Frontal cortex (tissue), 4 donors: ENCODE measurements at places on chromosomes 2 and 18. TPM values are rescaled to one million over a fixed set of nuclear protein-coding genes. Genes with fewer than 3 reads are reported as not detected.

DNA sequence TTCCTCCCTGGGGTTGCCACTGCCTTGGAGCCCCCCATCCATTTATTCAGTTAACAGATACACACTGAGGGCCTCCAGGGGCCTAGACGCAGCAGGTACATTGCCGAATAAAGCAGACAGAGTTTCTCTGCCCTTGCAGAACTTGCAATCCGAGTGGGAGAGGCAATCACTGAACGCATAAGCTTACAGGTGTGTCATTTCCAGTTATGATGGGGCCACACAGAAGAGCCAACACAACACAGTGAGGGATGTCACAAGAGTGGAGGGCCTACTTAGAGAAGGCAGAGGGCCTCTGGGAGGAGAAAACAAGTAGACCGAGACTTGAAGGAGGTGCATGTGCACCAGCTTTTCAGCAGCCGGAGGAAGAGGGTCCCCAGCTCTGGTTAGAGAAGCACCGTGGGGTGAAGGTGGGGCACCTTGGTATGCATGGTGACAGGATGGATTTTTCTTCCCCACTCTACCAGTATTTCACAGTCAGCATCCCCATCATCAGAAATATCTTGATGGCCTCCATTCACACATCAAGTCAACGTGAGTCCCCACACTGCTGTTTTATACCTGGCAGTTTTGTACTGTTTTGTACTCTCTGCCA lies 150.9 kb downstream of the SMAD7 start:
- no peak for DNase-seq

DNA sequence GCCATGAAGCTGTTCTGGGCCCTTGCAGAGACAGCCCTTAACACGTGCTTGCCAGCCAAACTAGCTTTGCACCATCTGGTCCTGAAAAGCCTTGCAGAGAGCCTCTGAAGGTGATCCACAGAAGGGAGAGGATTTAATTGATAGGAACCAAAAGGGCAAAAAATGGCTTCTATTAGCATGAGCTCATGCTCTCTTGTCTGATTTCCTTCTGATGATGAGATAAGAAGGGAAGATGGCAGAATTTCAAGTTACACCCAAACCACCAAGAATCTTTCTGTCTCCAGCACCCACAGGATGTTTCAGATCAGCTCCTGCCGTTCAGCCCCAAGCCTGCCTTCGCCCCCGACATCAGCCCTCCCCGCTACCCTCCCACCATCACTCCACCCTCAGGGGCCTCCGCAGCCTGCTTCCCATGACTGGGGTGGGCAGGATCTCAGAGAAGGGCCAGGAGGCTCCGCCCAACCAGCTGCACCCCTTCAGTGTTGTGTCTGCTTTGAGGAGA lies 23.4 kb upstream of the GLI2 start:
- no peak for DNase-seq

- DNase-seq = no peak
These were observed 26.4 kb downstream of the ZNF516 start for GRCh38 chr18:76468345-76469304.

- no peak for DNase-seq
These were observed 12.0 kb downstream of the SMARCAL1 start for GRCh38 chr2:216424274-216424673.

GRCh38 chr2:72745679-72746368 lies 80.0 kb downstream of the EXOC6B start:
- DNase-seq = peak; percentile 3

The SERPINB3 gene
- not detected for total RNA-seq

- DNase-seq = no peak
These were observed 9.7 kb downstream of the CMPK2 start for GRCh38 chr2:6855860-6856547.

The EML4 gene
- total RNA-seq = 33.8 TPM

GRCh38 chr2:101770726-101771125 lies 73.2 kb downstream of the MAP4K4 start:
- DNase-seq = no peak

DNA sequence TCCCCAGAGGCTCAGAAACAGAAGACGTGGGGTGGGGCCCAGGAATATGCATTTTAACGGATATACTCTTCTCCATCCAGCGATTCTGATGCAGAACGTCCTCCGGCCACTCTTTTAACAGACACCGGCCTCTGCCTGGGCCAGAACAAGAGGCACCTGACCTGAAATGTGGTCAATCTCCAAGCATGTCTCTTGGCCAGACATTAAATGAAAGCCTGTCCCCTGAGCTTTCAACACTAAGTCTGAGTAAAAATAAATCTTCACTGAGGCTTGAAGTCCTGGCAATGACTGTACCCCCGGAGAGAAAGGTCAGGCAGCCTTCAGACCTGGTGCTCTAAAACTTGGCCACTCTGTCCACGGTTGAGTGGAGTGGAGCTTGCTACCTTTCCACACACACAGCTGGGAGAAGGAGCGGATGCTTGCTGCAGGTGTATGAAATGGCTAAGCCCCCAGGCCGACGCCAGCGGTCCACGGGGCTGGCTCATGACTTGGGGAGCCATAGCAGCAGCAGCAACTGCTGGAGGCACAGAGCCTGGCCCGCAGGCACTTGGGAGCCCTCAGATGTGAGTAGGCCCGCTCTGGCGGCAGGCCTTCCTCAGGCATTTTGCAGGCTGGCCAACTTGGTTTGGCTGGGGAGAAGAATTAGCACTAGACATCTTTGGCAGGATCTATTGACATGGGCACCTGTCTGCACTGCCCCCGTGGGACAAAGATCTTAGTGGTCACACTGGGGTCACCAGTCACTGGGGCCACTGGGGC lies 79.7 kb downstream of the TMEM17 start:
- DNase-seq = no peak

DNA sequence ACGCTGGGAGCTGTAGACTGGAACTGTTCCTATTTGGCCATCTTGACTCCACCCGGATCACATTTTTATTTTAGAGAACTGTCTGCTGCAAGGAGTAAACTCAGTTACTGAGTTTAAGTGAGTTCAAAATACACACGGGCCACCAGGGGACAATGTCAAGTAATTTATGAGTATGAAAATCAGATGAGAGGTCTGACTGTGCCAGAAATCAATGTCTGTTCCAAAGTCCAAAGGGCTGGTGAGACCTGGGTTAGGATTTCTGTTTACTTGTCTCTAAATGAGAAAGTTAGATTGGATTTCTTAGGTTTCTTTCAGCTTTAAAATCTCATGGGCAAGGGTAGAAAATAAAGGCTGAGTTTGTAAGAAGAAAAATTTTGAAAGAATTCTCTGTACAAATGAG lies 465.8 kb upstream of the MEIS1 start:
- no peak for DNase-seq

GRCh38 chr2:100040906-100041305 lies 101.5 kb downstream of the AFF3 start:
- DNase-seq = no peak

DNA sequence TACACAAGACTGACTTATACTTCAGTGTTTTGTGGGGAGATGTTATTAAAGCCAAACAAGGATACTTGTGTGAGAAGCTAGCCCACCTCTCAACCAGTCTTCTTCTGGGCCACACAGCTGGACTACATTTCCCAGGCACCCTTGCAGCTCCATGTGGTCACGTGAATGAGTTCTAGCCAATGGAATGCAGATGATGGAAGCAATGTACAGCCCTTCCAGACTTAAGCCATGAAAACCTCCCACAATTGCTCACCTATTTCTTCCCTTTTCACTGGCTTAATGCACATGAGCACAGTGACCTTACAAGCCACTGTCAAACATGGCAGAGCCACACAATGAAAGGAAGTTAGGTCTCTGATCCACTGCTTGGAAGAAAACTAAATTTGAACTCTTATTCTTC lies 20.4 kb upstream of the FEZ2 start:
- no peak for DNase-seq

DNA sequence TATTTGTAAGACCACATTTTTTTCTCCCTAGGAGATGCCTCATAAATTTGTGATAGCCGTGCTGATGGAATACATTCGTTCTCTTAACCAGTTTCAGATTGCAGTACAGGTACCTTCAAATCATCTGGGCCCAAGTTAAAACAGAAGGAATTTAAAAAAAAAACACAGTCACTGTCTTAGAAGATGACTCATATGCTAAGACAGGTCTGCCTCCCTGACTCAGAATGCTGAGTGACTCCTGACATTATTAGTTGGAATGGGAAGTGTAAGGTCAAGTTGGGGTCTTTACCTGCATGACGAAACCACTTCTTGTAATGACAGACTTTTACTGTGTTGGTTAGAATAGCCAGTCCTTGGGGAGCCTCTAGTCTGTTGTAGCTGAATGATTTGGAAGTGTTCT lies 26.3 kb downstream of the RMC1 start:
- no peak for DNase-seq

DNA sequence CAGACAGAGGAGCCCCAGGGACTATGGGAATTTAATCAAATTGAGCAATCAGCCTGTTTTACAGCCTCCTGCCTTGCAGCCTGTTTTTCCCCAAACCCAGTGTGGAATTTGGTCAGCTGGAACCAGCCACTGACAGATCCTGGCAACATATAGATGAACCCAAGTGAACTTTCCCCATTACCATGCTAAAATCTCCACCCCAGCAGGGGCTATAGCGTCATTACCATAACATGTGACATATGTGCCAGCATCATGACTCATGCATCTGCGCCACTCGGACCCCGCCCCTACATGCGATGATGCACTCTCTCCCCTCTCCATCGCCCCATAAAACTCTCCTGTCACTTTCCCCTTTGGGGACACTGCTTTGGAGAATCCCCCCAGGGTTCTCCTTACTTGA lies 17.3 kb upstream of the FEZ2 start:
- DNase-seq = no peak

- no peak for DNase-seq
These were observed at the start of gene PXDN for GRCh38 chr2:1744446-1745170. TSS of gene PXDN (minus strand) at chr2:1744515. CDS start at chr2:1744455, 60 bp downstream.

DNA sequence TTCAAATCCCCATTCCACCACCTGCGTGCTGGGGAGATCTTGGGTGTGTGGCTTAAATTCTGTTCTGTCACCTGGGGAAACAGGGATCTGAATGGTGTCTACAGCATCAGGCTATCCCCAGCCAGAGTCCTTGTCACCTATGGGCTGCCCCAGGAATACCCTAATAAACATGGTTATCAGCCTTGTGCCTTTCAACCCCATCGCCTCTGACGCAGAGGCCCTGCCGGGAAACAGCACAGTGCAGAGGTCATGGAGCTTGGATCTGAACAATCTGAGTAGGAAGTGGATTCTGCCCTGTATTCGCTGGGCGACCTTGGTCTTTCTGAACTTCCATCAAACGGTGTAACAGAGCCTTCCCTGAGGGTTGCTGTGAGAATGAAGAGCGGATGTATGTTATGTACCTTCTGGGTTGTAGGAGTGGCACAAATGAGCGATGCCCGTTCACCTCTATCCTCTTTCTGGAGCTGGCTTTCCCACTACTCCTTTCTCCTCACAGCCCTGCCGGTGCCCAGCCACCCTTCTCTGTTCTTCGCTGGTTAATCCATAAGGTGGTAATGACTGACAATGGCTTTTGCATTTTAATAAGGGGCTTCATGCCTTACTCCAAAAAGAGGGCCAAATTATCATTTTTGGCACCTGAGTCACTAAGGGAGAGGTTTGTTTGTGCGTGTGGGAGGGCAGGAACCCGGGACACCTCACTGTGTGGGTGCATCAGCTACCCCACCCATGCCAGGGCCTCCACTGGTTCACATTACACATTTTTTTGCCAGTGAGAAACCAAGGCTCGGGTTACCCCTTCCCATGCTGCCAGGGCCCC lies 256.5 kb downstream of the MYCN start:
- DNase-seq = no peak

GRCh38 chr2:46390036-46390435 lies 89.3 kb upstream of the TMEM247 start:
- DNase-seq = no peak

GRCh38 chr2:105867587-105867986 lies 122.9 kb downstream of the NCK2 start:
- DNase-seq = no peak

DNA sequence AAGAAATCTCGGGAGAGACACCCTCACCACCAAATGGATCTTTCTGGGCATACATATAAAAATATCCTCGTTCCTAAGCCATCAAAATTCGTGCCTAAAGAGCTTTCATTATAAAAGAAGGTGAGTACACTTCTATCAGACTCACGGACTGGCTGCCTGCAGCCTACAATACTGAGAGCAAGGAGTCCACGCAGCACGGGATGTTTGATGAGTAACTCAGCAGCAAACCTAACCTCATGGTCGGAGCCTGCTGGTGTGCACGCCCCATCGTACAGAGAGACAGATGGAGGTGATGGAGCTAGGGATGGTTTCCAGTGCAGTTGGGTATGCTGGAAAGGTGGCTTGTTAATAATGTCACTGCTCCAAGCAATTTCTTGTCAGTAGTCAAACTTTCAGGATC lies 256.2 kb downstream of the FIGN start:
- no peak for DNase-seq

GRCh38 chr2:172251231-172251630 lies 148.5 kb upstream of the DLX2 start:
- DNase-seq = no peak

The MATN3 gene
- total RNA-seq = 1.6 TPM

The ZBTB7C gene
- total RNA-seq = 1.6 TPM

DNA sequence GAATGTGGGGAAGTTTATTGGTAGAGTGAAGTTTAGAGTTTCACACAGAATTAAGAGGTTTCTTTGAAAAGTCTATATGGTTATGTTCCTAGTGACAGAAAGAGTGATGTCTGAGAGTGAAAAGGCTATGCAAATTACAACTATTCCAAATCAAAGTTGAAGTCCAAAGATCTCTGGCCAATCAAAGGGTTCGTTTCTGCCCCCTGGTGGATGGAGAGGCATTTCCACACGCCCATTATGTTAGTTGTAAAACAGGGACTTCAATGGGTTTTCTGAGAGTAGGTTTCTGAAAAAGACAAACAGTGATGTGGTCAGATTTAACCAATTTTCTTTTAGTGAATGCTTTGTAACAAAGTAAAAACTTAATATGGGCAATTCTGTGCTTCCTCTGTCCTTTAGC lies 441.5 kb upstream of the POU3F3 start:
- no peak for DNase-seq

The KCMF1 gene
- 46.9 TPM for total RNA-seq

The FBXO15 gene
- total RNA-seq = 4.1 TPM
